ENCODE measurements at places on chromosomes 6 and 20. TPM values are rescaled to one million over a fixed set of nuclear protein-coding genes. Genes with fewer than 3 reads are reported as not detected.

Gene GATA5
- total RNA-seq: 0.19 TPM

Gene SLC35D3
- total RNA-seq: not detected

Gene SS18L1
- total RNA-seq: 9.0 TPM

Gene SLC17A3
- not detected for total RNA-seq

Gene ENPP3
- 0.48 TPM for total RNA-seq

Gene LKAAEAR1
- total RNA-seq: not detected

Gene SFTA2
- total RNA-seq: not detected

Gene TFAP2C
- total RNA-seq: 1.3 TPM

Gene LIME1
- total RNA-seq: 6.5 TPM

Gene TINAG
- total RNA-seq: not detected

Gene PLN
- total RNA-seq: 5.6 TPM

Gene MUC22
- total RNA-seq: not detected

Gene LHFPL5
- total RNA-seq: not detected

Gene NFATC2
- total RNA-seq: 9.3 TPM

Gene TNFRSF6B
- total RNA-seq: 4.7 TPM

Gene EPHA7
- total RNA-seq: 0.10 TPM

Gene LY6G6F
- total RNA-seq: not detected

Gene CDC25B
- total RNA-seq: 18.0 TPM

Gene CCDC170
- total RNA-seq: 2.4 TPM

Gene OLIG3
- total RNA-seq: not detected

Gene RAET1G
- total RNA-seq: 0.51 TPM

Gene GNAS
- 697 TPM for total RNA-seq

All from mesenteric fat pad (tissue), 1 donor.